Stimulated activated CD8-positive, alpha-beta memory T cell treated with anti-CD3 and anti-CD28 coated beads, Interleukin-7, amount 100 ng/mL, for 1 hour (primary cell): ENCODE measurements at places on chromosomes 2 and 18.

DNA sequence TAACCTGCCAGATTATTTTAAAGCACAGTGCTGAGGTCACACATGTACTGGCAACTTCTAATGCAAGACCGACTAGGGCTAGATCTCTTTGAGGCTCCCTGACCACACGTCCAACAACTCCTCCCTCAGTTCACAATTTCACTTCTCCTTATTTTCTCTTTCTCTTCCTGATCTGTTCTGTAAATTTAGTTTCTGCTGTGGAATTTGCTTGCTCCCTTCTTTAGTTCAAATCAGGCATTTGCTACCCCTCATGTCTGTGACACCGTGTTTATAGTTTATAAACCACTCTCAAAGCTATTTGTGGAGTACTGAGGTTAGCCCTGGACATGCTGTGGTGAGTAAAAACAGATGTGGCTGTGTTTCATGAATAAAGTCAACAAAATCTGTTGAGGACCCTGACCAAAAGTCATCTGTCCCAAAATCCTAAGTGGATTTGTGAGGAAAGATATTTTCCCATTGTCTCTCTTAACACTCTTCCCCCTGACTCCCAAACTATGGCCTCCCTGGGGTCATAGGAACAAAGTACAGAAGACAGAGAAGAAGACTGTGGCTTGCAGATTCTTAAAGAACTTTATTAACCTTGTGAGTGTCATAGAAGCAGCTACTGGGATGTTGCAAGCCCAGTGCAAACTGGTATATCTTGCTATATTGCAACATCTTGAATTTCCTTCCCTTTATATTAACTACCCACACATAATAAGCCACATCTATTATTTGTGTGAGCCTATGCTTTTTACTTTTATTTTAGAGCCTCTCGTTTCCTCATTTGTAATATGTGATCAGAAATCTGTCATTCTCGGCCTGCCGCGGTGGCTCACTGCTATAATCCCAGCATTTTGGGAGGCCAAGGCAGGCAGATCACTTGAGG, 3.5 kb upstream of the NAGK start:
- DNase-seq: no peak

GRCh38 chr2:18345848-18346247, 214.6 kb downstream of the RDH14 start:
- no peak for DNase-seq

- DNase-seq: no peak
These were observed 67.6 kb upstream of the MCFD2 start for GRCh38 chr2:46983065-46983801.

DNA sequence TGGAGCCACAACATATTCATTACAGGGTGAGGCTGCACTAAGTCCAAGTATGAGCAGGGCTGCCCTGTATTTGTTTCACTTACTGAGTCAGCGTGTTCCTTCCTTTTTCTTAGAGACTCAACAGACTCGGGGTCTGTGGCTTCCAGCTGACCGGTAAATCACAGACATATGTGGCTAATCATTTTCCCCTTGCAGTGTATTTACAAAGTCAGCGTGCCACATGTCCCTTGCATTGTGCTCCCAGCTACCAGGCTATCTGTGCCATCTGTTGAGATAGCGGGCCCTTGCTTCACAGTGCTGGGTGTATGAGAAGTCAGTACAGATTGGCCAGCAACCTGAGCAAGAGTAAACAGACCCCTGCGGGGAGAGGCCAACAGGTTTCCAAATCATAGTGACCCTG, 254.3 kb downstream of the LRRTM1 start:
- no peak for DNase-seq

DNA sequence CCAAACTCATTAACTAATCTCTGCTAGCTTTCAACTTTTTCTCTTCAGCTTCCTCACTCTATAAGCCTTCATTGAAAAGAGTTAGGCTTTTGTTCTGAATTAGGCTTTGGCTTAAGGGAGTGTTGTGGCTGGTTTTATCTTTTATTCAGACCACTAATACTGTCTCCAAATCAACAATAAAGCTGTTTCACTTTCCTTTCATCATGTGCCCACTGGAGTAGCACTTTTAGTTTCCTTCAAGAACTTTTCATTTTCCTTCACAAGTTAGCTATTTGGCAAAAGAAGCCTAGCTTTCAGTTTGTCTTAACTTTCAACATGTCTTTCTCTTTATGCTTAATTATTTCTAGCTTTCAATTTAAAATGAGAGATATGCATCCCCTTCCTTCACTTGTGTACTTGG, 271.7 kb upstream of the FSIP2 start:
- DNase-seq: no peak

DNA sequence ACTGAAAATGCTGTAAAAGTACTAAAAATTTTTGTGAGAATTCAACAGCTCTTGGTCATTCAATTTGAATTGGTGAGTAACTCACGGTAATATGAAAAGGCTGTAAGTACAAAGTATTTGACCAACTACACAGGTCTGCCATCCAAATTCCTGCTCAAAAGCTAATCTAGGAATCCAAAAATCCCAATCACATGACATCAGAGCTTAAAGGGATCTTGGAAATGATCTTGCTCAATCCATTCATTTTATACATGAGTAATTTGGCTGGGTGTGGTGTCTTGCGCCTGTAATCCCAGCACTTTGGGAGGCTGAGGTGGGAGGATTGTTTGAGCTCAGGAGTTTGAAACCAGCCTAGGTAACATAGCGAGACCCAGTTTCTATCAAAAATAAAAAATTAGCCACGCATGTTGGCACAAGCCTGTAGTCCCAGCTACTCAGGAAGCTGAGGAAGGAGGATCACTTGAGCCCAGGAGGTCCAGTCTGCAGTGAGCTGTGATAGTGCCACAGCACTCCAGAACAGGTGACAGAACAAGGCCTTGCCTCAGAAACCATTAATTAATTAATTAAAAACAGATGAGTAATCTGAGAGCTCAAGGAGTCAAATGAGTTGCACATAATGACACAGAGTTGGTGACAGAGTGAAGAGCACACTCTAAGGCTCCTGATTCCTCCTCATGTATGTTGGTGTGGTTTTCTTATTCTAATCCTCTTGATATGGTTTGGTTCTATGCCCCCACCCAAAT, 19.8 kb downstream of the SPIRE1 start:
- DNase-seq: no peak

GRCh38 chr2:14543284-14543683, 89.2 kb upstream of the LRATD1 start:
- no peak for DNase-seq

GRCh38 chr2:225104971-225105370, 62.7 kb upstream of the DOCK10 start:
- no peak for DNase-seq

- DNase-seq: no peak
These were observed 192.7 kb downstream of the PLCL1 start for GRCh38 chr2:197997083-197997541.

DNA sequence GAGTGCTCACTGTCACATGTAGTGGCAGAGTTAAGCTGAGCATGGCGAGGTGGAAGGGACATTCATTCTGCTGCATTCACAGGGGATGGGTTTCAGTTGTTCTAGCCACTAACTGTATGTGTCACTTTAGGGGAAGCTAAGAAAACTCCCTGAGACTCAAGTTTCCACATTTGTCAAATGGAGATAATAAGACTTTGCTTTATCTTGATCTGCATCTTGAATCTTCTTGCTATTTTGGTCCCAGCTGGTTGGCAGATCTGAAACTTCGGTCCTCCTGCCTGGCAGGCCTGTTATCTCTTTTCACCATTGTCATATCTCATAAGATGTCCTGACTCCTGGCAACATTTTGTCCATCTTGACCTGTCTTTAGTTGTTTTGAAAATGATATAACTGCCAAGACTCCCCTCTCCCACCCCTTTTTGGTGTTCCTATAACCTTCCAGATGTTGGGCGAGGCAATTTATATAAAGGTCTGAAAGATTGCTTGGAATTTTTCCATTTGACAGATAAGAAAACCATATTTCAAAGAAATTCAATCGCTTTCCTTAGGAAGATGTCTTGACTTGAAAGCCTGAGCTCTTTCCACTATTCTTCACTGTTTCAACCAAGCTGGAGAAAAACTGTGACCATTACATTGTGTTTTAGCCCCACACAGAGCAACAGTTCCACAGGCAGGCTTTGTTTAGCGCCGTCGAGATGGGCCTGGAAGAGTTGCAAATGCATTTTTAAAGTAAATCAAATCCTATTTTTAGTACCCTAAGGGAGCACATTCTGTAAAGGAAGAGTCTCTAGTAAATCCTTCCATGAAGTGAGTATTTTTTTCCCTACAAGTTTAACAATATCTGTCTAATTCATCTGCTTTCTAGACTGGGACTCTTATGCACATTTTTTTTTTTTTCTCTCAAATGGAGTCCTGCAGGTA, 33.4 kb downstream of the MYCN start:
- no peak for DNase-seq

DNA sequence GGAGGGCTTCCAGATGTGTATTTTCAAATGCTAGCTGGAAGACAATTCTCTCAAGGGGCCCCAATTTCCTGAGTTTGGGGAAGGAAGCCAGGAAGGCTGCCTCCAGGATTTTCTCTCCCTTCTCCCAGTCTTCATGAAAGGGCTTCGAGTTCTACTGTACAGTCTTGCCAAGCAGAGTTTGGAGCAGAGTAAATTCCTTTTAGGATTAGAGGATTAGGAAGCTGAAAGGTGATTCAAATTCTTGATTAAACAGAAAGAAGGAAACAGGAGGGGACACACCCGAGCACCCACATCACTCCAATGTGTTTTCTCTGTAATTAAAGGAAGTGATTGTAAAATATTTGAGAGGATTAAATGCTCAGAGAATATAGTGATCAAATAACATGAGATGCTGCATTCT, 217.8 kb downstream of the SETBP1 start:
- DNase-seq: no peak

DNA sequence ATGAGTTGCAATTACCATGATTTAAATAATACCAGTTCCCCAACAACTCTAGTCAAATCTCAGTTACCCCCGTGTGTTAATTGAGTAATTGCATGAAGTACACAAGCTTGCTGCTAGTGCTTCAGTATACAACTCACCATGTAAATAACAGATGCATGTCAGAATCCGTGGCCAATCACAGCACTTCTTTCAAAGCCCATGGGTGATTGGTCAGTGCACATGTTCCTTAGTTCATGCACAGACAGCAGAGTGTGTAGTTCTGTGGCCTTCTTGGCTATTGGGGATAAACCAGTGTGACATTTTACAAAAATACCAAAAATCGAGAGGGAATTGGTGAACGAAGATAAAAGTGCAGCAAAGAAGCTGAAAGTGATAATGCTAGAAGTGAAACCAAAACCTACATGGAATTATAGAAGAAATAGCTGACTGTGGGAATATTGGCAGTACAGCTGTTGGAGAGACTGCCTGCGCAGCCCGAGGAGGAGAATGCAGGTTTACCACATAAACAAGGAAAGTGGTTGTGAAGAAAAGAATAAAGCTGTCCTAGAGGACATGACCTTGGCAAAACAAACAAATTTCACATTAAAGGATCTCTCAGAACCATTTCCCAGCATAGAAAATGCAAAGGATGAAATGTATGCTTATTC, 59.4 kb downstream of the NEDD4L start:
- no peak for DNase-seq

DNA sequence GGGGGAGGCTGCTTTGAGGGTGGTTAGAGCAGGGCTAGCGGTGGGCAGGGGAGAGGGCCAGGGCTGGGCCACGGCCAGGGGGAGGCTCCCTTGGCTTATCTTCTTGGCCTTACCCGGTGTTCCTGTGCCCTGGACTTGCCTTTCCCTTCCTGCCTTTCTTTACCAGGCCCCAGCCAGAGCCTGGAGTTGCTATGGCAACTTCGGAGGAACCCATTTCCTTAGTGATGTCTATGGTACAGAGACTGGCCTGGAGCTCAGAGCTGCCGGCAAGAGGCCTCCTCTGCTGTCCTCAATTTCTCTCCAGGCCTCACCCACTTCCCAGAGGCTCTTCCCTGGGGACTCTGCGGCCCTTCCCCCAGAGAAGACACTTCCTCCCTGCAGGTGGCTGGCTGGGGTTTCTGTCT, 11.5 kb downstream of the SPEG start:
- DNase-seq: no peak
